Stimulated activated CD8-positive, alpha-beta memory T cell treated with anti-CD3 and anti-CD28 coated beads, Interleukin-4, amount 100 ng/mL, for 1 hour (primary cell): ENCODE measurements at places on chromosomes 11 and 22.

DNA sequence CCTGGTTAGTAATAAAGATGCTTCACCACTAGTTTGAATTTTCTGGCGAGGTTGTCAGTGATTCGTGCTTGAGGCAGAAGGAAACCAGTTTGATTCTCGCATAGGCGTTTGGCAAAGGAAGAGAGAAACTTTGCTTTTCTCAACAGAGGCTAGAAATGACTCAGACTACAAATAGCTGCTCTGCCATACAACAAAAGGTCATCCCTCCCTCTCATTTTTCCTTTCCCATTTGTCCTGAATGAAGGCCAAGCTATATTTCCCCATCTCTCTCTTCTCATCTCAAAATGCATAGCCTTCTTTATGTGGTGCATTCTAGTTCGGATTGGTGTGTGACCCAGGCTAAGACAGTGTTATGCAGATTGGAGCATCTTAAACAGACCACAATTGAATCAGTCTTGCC lies 741.4 kb downstream of the NTM start:
- DNase-seq, result no peak

DNA sequence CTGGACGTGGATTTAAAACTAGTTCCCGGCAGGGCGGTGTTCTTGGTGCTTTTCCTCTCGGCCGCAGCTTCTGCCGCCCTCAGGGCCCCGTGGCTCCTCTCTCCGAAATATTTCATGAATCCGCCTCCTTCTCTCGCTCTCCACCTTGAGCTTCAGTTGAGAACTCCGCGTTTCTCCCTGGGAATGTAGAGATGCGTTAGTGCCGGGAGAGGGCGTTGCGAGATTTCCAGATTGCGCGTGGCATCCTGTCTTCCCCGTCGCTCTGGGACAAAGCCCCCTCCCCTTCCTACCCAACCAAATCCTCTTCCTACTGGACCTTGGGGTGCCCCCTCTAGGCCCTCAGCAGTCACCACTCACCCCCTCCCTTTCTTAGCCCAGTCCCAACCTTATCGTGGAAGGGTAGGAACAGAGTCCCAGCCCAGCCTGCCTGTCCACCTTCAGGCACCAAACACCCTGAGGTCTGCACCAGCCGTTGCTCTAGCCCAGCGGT lies 15.5 kb upstream of the RAC2 start:
- DNase-seq, result no peak

DNA sequence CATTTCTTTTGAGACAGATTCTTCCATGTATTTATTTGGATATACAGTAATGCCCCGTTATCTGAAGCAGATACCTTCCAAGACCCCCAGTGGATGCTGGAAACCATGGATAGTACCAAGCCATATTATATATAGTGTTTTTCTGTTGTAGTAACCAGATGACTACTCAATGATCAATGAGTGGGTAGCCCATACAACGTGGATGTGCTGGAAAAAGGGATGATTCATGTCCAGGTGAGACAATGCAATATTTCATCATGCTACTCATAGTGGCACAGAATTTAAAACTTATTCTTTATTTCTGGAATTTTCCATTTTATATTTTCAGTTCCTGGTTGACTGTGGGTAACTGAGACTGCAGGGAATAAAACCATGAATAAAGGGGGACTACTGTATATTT lies 427.5 kb downstream of the METTL15 start:
- no peak for DNase-seq

- DNase-seq, result no peak
Observed at GRCh38 chr11:9815486-9816136, 151.7 kb downstream of the SWAP70 start.

DNA sequence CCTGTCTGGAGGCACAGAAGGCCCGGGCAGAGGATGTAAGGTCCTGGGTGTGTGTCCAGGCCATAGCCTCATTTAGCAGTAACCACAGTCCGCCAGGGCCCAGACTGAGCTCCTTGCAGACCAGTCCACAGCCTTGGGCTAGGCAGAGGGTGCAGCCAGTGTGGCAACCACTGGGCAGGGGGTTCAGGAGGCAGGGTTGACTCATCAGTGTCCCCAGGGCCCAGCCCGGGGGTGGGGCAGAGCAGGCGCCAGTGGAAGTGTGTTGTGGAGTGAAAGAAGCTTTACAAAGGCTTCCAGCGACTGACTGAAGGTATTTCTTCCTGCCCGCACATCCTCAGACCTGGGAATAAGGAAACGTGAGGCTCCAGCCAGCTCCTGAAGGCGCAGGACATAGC lies 27.7 kb upstream of the WNT11 start:
- DNase-seq, result no peak

DNA sequence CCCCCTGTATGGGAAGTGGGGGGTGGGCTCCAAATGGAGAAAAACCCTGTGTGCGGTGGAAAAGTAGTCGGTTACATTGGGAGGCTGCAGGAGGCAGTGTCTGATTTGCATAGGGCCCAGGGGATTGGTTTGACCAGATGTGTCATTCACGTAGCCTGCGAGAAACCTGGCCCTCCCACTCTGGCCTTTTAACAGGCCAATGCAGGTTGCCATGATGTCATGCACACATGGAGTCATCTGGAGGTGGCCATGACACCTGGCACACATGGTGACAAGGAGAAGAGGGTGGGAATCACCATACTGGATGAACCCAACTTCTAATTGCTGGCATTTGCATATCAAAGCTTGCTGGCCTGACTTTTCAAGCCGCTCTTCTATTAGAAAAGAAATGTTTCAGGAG lies 50.6 kb downstream of the FAM181B start:
- DNase-seq, result no peak

DNA sequence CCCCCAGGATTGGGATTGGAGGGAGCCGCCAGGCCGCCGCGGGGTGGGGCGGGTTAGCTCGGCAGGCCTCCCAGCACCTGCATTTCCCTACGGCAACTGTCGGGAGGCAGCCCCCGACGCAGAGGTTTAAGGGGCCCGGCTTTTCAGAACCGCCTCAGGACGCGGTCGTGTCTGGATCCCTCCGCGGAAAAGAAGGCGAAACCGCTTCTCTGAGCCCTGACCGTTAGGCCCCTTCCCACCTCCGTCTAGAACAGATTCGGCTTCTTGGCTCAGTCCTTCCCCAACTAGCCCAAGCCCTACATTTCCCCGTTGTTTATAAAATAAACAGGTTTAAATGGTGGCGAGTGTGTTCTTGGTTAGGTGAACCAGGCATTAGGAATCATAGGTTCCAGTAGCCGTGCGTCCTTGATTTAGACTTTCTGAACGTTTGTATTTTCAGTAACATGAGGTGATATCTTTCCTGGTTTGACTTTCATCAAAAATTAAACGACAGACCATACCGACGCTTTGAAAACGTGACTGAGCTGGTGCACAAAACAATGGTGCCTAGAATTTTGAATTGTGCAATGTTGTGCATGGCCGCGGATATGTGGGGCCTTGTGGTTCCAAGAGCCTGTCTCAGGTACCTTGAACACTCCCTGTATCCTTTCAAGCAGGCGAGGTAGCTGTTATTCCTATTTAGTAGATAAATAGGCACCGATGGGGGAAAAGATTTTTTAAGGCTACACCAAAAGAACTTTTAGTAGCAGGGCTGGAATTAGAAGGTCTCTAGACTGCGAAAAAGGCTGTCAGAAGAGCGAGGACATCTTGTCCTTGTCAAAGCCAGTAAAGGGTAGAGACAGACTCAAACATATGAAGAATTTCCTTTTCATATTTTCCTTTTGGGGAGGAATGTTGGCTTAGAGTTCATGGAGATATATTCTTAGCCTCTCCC lies 1.2 kb upstream of the HSPA8 start:
- no peak for DNase-seq

GRCh38 chr22:32764330-32765131 lies 37.0 kb upstream of the TIMP3 start:
- no peak for DNase-seq

GRCh38 chr11:27282806-27283205 lies 80.2 kb downstream of the CCDC34 start:
- no peak for DNase-seq

DNA sequence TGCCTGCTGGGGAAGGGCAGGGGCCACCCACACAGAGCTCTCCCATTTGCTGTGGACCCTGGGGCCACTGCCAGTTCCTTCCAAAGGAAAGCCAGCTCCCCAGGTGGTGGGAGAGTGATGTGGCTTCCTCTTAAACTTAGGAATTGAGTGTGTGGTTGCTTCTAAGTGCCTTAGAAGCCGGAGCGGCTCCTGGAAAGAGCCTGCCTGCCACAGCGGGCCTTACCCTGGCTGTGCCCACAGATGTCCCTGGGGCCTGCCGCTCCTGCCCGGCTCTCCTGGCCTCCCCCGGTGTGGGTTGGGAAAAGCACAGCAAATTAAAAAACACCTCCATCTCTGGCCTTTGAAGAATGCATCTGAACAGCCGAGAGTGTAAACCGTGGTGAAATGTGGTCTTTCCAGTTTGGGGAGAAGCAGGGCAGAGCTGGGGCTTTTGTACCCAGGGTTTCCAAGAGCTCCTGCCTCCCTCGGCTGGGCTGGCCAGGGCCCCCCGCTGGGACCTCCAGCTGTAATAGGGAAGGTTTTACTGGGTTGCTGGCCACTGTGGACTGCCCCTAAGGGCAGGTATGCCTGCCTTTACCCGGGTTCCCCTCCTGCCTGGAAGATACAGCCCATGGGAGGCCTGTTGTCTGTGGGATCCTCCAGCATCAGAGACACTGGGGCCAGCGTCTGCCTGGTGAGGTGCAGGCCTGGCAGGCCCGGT lies 30.2 kb downstream of the LRP5 start:
- DNase-seq, result no peak

GRCh38 chr11:66858186-66858938 lies 1.5 kb downstream of the LRFN4 start:
- no peak for DNase-seq

- DNase-seq, result no peak
Observed at GRCh38 chr11:66478729-66479393, 1.4 kb upstream of the DPP3 start.
